ENCODE measurements at places on chromosomes 5 and 9.

GRCh38 chr5:154077696-154078095 is 38.9 kb downstream of the MFAP3 start:
- peak; percentile 51 for DNase-seq

GRCh38 chr5:6633469-6634245 is 417 bp downstream of the SRD5A1 start:
- DNase-seq, result no peak

- no peak for DNase-seq
Measured at GRCh38 chr9:18684593-18685317, 210.8 kb downstream of the ADAMTSL1 start.

- no peak for DNase-seq
Measured at GRCh38 chr9:68997666-68998065, 16.2 kb downstream of the PRKACG start.

DNA sequence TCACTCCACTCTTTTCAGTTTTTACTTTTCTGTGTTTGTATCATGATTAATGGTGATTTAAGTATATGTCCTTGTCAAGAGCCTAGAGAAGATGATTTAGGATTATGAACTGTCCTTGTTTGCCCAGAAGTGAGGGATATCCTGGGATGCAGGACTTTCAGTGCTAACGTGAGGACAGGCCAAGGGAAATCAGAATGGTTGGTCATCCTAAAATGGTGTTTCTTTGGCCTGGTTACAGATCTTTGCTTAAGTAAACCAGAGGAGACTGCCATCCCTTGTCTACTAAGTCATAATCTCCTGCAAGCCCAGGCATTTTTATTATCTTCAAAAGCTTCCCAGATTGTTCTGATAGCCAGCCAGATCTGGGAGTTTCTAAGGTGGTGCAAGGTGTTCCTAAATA is 22.3 kb upstream of the DPYSL3 start:
- no peak for DNase-seq

DNA sequence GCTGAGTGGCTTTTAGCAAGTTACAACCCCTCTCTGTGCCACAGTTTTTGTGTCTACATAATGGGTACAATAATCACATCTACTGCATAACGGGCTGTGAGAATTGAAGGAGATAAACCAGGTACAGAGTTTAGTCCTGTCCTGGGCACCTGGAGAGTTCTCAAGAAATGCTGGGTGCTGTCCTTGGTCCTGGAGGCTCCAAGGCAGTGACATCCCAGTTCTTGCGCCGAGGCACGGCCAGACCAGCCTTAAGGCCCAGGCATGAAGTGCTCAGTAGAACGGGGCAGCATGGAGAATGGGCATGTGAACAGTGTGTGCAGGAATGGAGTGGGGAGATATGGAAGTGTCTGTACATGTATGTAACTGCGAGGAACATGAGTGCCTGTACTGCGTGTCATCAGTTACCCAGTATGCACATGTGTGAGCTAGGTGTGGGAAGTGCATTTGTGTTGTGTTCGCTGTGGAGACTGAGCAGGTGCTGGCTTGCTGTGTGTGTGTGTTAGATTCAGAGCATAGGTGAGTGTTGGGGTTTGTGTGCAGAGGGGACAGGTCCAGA is 6.3 kb upstream of the UNC5A start:
- DNase-seq, result peak; percentile 31

DNA sequence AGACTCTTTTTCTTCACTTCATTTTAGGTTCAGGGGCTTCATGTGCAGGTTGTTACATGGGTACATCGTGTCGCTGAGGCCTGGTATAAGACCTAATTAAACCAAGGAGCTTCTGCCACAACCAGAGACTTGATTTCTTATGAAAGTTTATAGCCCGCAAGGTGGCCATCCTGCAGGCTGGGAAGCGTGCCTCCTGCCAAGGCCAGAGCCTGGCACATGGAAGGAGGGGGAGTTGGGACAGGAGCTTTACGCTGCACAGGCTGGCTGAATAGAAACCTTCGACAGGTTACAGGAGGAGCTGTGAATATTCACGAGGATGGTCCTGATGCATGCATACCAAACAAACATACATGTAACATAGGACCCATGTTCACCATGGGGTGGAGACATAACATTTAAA is 50.1 kb upstream of the SIMC1 start:
- DNase-seq, result no peak

DNA sequence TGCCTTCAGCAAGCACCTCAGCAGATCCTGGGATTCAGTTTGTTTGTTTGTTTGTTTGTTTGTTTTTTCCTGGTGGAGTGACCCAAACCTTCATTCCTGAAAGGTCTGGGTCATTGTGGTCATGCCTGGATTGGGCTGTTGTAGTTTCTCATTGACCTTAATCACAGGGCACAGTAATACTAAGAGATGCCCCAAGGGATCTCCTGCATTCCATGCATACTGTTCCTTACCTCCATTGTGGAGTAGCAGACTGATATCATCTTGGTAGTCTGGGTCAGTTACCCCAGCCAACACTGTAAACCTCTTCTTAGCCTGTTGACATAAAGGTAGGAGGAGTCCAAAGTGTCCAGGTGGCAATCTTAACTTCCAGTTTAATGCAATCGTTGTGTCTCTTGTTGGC is 1466.7 kb upstream of the CDH9 start:
- DNase-seq, result no peak

DNA sequence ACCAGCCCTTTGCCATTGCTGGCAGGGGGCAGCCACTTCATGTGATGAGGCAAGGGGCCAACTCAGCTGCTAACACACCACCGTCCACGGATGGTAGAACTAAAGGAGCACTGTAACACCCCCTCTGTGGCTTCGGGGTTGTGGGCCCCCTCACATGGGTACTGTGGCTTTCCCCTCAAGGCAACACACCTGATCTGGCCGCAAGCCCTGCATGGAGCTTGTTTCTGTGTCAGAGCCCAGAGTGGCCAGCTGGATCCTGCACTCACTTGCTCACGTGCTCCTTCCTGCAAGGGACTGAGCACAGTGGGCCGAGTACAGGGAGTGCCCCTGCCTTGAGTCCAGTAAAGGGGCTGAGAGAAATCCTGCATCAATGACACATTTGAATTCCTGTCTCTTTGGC is 507.4 kb upstream of the SMC2 start:
- no peak for DNase-seq

- no peak for DNase-seq
Measured at GRCh38 chr9:87944096-87944495, 26.3 kb downstream of the SPATA31C1 start.

DNA sequence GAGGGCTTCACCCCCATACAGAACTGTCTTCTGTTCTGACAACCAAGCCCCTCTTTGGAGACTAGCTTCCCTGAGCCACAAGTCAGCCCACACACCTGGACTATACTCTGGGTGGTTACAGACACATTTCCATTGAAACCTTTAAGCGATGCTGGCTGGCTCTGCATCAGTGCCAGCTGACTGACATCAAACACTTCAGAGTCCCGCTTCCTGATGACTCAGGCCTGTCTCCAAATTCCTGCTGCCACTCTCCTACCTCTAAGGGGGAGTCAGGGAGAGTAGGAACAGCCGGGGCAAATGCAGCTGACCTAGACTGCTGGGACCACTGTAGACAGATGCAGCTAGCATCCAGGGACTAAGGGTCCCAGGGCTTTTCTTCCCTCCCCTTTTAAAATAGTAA is 59.4 kb downstream of the SIL1 start:
- peak; percentile 47 for DNase-seq

GRCh38 chr5:127007522-127007921 is 22.8 kb downstream of the MARCHF3 start:
- no peak for DNase-seq

DNA sequence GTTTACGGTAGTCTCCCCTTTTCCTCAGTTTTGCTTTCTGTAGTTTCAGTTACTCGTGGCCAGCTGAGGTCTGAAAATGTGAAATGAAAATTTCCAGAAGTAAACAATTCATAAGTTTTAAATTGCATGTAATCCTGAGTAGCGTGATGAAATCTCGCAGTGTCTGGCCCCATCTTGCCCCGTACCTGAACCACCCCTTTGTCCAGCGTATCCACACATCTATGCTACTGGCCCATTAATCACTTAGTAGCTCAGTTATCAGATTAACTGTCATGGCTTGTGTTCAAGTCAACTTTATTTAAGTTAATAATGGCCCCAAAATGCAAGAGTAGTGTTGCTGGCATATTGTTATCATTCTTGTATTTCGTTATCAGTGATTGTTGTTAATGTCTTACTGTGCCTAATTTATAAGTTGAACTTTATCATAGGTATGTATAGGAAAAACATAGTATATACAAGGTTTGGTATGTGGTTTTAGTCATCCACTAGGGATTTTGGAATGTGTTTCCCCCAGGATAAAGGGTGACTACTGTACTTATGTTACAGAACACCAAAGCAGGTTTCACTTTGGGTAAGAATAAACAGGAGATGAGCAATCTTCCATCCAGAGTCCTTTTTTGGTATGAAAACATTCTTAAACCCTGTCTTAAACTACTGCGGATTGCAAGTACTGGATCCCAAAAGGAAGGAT is 118.4 kb upstream of the KCNN2 start:
- DNase-seq, result peak; percentile 69

GRCh38 chr9:71830153-71830552 is 61.8 kb upstream of the CEMIP2 start:
- no peak for DNase-seq

- DNase-seq, result no peak
Measured at GRCh38 chr5:2187687-2188086, 305.0 kb upstream of the IRX4 start.

DNA sequence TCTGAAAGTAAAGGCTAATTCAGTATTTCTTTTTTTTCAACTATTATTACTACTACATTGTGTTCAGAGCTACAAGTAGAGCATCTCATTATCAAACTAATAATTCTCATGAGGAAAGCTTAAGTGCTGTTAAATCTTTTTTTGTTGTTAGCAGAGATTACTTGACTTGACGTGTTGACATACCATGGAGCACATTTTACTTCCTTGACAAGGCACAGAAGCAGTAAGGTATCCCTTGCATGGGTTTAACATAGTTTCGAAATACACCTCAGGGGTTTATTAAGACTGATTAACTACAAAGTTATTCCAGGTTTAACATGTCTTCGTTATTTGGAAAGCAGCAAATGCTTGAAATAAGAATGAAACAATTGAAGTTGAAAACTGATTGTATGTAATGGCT is 7.0 kb downstream of the SPDL1 start:
- DNase-seq, result no peak

GRCh38 chr9:128372188-128372641 is 1.0 kb downstream of the URM1 start:
- DNase-seq, result no peak

GRCh38 chr5:123124859-123125595 is 36.0 kb downstream of the PRDM6 start:
- DNase-seq, result peak; percentile 22

GRCh38 chr9:112867275-112867991 is 23.2 kb downstream of the SLC46A2 start:
- DNase-seq, result peak; percentile 66

DNA sequence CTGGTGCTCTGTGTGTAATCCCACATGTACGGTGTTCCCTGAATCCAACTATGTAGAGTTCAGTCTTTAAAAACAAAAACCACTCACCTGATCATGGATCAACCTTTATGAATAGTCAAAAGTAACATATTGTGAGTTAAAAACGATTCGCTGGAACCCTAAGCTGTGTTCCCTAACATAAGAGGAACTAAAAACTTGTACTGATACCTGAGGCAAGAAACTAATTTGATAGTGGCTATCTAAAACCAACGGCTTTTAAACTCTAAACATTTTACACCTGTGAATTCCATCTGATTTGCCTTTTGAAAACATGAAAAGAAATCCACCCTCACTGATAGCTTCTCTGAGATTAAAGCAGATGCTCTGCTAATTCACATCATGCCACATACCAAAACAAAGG is 101.5 kb downstream of the DEPDC1B start:
- DNase-seq, result no peak

GRCh38 chr9:121649476-121650216 is 1.8 kb upstream of the DAB2IP start:
- no peak for DNase-seq

DNA sequence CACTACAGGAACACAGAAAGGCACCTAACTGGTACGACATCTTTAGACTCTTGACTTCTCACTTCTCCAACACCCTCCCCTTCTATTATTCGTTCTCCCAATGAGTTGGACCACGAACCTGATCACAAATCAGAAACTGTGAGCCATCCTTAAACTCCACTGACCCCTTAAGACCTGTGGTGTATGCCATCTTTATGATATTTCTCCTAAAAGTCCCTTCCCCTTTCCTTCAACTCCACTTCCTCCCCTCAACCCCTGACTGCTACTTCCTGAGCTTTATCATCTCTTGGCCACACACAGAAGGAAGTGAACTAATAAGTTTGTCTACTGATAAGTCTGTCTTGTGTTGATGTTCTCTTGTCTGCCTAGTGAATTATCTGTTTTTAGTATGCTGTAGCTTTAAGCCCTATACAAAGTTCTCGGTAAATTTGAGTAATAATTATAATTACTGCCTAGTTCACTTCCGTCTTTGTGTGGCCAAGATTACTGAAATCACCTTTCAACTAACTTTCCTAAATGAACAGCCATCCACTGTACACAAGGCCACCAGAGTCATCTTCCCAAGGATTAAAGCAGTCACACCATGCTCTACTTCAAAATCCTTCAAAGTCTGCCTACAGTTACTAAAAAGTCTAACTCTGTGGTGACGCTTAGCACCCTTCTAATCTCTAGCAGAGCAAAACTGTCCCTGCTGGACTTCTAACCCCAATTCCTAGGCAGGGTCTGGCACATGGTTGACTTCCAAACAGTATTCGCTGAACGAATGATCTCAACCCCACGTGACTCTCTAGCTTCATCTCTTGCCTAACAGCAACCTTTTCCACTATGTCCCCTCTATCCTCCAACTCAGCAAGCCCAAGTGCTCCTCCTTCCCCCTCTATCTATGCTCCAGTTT is 23.2 kb downstream of the ELOVL7 start:
- no peak for DNase-seq

DNA sequence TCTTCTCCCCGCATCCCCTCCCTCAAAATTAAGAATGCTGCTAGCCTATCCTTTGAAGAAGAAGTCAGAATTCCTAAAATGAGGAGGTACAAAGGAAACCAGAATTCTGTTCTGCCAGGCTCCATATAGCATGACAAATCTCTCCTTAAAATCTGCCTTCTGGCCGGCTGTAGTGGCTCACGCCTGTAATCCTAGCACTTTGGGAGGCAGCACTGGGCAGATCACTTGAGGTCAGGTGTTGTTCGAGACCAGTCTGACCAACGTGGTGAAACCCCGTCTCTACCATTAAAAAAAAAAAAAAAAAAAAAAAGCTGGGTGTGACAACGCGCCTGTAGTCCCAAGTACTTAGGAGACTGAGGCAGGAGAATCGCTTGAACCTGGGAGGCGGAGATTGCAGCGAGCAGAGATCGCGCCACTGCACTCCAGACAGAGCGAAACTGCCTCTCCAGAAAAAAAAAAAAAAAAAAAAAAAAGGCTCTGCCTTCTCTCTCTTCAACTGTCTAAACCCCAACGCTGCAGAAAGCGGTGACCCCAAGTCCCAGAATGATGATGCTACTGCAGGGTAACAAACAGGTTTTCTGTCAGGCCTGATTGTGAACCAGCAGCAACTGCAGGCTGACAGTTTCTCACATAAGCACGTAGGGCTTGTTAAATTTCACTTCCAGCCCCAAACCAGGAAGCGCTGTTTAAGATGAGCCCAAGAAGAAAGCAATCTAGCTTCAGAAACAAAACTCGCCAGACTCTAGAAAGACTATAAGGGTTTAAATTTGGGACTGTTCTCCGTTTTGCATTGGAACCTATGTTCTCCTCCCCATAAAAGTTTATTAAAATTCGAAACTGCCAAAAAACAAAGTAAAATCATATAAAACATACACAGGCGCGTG is 963 bp upstream of the CAST start:
- DNase-seq, result peak; percentile 77

Data from astrocyte of the spinal cord (primary cell).